ENCODE measurements at places on chromosomes 3 and 15. TPM values are rescaled to one million over a fixed set of nuclear protein-coding genes. Genes with fewer than 3 reads are reported as not detected.

GRCh38 chr3:44284949-44285348 lies 43.3 kb downstream of the TOPAZ1 start:
- H3K27me3 ChIP-seq = no peaks in the 10 kb centered on the region
- DNase-seq = no peak
- no peak overlapping the region for H3K27ac ChIP-seq
- no peaks in the 10 kb centered on the region for H3K4me1 ChIP-seq
- H3K4me3 ChIP-seq = no peak overlapping the region

DNA sequence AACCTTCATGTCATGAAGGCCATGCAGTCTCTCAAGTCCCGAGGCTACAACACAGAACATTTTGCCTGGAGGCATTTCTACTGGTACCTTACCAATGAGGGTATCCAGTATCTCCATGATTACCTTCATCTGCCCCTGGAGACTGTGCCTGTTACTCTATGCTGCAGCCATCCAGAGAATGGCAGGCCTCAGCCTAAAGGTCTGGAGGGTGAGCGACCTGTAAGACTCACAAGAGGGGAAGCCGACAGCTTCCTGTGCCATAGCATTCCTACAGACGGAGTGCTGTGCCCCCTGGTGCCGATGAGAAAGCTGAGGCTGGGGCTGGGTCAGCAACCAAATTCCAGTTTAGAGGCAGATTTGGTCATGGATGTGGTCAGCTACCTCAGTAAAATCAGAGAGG lies 51.3 kb upstream of the CADPS start:
- no peaks in the 10 kb centered on the region for H3K4me1 ChIP-seq
- H3K4me3 ChIP-seq = no peak overlapping the region
- H3K27me3 ChIP-seq = no peaks in the 10 kb centered on the region
- H3K27ac ChIP-seq = no peak overlapping the region

Gene GOLGA8M
- total RNA-seq = 0.75 TPM

Gene RPS27L
- 41.1 TPM for total RNA-seq

Gene TGM4
- not detected for total RNA-seq

GRCh38 chr15:27731776-27732175 lies 367.3 kb downstream of the OCA2 start:
- H3K4me3 ChIP-seq = no peak overlapping the region
- H3K27me3 ChIP-seq = no peaks in the 10 kb centered on the region
- no peak for DNase-seq
- no peaks in the 10 kb centered on the region for H3K4me1 ChIP-seq
- no peaks in the 10 kb centered on the region for H3K36me3 ChIP-seq

DNA sequence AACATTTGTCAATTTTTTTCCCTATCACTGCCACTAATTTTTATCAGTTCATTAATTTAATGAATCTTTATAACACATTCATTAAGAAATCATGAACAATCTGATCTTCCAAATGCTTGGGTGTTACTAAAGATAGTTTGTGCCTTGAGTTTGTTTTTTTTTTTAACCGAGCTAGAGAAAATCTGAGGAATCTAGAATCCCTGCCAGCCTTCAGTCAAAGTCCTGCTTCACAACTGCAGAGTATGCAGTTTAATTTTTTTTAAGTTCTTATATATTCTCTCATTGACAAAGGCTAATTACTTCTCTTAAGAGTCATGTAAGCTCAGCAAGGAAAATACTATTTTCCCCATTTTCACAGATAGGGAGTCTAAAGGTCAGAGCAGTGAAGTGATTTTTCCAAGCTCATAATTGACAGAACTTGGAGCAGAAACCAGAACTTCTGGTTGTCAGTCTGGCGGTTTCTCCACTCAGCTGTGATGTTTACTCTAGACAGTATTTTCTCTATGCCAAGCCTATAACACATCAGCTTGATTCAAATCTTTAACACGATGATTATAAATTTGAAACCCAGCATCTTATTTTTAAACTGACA lies 55.7 kb downstream of the TNIK start:
- H3K27ac ChIP-seq = no peak overlapping the region
- H3K36me3 ChIP-seq = no peaks in the 10 kb centered on the region
- DNase-seq = no peak
- no peak overlapping the region for H3K4me3 ChIP-seq
- H3K4me1 ChIP-seq = no peaks in the 10 kb centered on the region
- no peaks in the 10 kb centered on the region for H3K27me3 ChIP-seq

Gene THPO
- total RNA-seq = 3.9 TPM

DNA sequence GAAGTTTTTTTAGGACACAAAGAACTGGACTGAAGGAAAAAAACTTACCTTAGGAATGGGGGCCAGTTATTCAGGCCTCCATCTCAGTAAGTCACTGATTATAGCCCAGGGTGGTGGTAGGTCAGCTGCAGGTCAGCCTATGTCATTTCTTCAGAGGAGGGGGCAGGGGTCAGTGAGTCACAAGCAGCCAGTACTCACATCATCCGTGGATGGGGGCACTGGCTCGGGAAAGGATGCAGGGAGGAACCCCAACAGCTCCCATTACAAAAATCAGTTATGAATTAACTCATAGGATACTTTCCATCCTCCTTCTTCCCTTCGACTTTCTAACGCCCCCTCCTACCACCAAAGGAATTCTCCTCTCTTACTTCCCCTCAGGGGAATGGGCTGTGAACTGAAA lies 578.3 kb downstream of the PDCD6IP start:
- no peak overlapping the region for H3K4me3 ChIP-seq
- H3K36me3 ChIP-seq = no peaks in the 10 kb centered on the region
- no peak overlapping the region for H3K27ac ChIP-seq
- no peaks in the 10 kb centered on the region for H3K4me1 ChIP-seq

DNA sequence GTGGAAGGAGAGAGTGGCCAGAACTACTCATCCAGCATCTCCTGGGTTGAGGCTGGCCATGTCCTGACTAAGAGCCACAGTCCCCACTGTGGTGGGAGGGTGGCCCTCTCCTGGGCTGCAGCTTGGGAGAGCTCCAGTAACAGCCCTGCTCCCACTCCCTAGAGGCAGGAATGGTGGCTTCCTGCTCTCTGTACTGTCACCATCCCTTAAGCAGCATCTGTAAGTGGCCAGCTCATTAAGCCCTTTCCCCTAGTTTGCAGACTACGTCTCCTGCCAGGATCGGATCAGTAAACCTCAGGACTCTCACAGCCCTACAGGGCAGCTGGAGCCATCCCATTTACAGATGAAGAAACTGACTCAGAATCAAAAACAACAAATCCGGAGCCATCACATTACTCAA lies 30.5 kb downstream of the DNAJB8 start:
- no peak overlapping the region for H3K27ac ChIP-seq
- no peak for DNase-seq
- no peaks in the 10 kb centered on the region for H3K27me3 ChIP-seq
- no peak overlapping the region for H3K4me3 ChIP-seq
- H3K36me3 ChIP-seq = no peaks in the 10 kb centered on the region

DNA sequence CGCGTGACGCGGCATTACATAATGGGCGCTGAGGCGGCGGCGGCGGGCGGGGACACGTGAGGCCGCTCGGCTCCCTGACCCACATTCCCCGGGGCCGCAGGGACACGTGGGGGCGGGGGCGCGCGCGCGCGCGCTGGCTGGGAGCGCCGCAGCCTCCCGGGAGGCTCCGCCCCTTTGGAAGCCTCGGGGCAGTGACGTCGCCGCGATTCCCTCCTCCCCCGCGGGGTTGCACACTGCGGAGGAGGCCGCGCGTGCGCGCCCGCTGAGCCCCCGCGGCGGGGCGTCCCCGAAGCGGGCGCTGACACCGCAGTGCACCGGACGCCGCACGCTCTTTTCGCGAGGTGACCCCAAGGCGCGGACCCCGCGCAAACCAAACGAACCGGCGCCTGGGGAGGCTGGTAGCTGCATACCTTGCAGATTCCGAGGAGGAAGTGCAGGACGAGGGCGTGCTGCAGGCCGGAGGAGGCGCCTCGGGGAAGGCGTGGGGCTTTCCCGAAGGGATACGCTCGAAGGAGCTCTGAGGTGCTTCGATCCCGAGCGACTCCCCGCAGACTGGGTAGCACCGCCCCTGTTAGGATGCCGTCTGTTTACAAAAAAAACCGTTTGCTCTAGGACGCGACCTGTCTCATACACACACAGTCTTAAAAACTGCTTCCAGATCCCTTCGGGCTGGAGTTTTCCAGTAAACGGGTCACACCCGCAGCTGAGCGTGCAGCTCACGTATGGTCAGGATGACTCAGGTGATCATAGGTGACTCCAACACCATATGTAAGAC lies 1.0 kb downstream of the NR1D2 start:
- H3K4me1 ChIP-seq = peaks cover 9% of the 10 kb centered on the region
- peak overlapping the region; percentile 92 for H3K27ac ChIP-seq
- no peaks in the 10 kb centered on the region for H3K27me3 ChIP-seq
- H3K36me3 ChIP-seq = no peaks in the 10 kb centered on the region

Gene SERPINI1
- total RNA-seq = 1.3 TPM

DNA sequence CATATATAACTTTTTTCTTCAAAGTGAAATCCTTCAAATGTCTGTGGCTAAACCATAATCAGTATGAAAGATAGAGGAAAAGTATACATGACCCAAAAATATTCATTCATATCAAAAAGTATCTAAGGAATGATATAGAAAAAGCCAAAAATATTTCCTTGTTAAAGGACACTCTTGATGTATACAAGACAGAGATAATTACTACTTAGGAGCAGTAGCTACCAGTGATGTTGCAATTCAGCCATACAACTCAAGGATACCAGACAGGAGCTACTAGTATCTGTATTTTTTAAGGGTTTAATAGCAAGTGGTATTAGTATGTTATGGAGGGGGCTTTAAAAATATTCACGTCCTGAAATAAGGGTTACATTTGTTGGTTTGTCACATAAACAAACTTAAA lies 37.0 kb downstream of the FBXL22 start:
- no peak for DNase-seq
- no peak overlapping the region for H3K27ac ChIP-seq
- H3K4me3 ChIP-seq = no peak overlapping the region
- no peaks in the 10 kb centered on the region for H3K4me1 ChIP-seq
- H3K36me3 ChIP-seq = peaks cover 76% of the 10 kb centered on the region

DNA sequence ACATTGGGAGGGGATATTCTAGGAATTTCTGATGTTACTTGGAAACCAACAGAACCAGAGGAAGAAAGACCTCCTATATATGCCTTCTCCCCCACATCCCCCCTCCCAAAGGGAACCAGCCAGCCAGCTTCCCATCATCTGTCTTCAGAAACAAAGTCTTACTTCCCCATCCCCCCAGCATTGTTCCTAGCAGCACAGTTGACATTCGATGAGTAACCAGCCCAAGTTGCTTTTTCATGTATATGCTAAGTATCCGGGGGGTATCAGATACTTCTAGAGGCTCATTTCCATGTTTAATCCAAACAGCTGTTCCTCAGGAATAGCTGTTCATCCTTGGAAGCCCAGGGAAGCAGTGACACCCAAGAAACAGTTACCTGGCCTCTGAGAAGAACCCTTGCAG lies 16.0 kb downstream of the RMDN3 start:
- H3K27me3 ChIP-seq = no peaks in the 10 kb centered on the region
- no peak overlapping the region for H3K27ac ChIP-seq
- H3K36me3 ChIP-seq = peaks cover 5% of the 10 kb centered on the region
- DNase-seq = no peak

GRCh38 chr15:35753486-35753885 lies 207.5 kb upstream of the DPH6 start:
- H3K27me3 ChIP-seq = no peaks in the 10 kb centered on the region
- no peak for DNase-seq
- peaks cover 44% of the 10 kb centered on the region for H3K4me1 ChIP-seq
- H3K4me3 ChIP-seq = no peak overlapping the region
- H3K36me3 ChIP-seq = no peaks in the 10 kb centered on the region
- H3K27ac ChIP-seq = no peak overlapping the region

- H3K4me1 ChIP-seq = no peaks in the 10 kb centered on the region
- H3K36me3 ChIP-seq = no peaks in the 10 kb centered on the region
- no peaks in the 10 kb centered on the region for H3K27me3 ChIP-seq
- H3K27ac ChIP-seq = no peak overlapping the region
- H3K4me3 ChIP-seq = no peak overlapping the region
Measured at GRCh38 chr3:54046641-54047214, 75.6 kb upstream of the CACNA2D3 start.

GRCh38 chr3:45690336-45691035 lies 1.3 kb downstream of the SACM1L start:
- no peaks in the 10 kb centered on the region for H3K27me3 ChIP-seq
- peaks cover 47% of the 10 kb centered on the region for H3K4me1 ChIP-seq
- peak overlapping the region; percentile 85 for H3K4me3 ChIP-seq
- H3K36me3 ChIP-seq = no peaks in the 10 kb centered on the region
- DNase-seq = no peak

- H3K36me3 ChIP-seq = no peaks in the 10 kb centered on the region
- H3K4me3 ChIP-seq = no peak overlapping the region
- H3K27me3 ChIP-seq = no peaks in the 10 kb centered on the region
- DNase-seq = no peak
- H3K27ac ChIP-seq = no peak overlapping the region
Measured at GRCh38 chr3:60989626-60990441, 261.4 kb downstream of the FHIT start.

- H3K36me3 ChIP-seq = no peaks in the 10 kb centered on the region
- DNase-seq = no peak
- H3K4me3 ChIP-seq = no peak overlapping the region
- H3K27me3 ChIP-seq = no peaks in the 10 kb centered on the region
- H3K27ac ChIP-seq = no peak overlapping the region
Measured at GRCh38 chr15:70753101-70753829, 10.1 kb downstream of the UACA start.

- no peak for DNase-seq
- H3K4me3 ChIP-seq = no peak overlapping the region
- no peak overlapping the region for H3K27ac ChIP-seq
- H3K27me3 ChIP-seq = no peaks in the 10 kb centered on the region
- no peaks in the 10 kb centered on the region for H3K36me3 ChIP-seq
- peaks cover 11% of the 10 kb centered on the region for H3K4me1 ChIP-seq
Measured at GRCh38 chr3:71156062-71156665, 427.4 kb downstream of the FOXP1 start.

Gene GPR149
- total RNA-seq = not detected

DNA sequence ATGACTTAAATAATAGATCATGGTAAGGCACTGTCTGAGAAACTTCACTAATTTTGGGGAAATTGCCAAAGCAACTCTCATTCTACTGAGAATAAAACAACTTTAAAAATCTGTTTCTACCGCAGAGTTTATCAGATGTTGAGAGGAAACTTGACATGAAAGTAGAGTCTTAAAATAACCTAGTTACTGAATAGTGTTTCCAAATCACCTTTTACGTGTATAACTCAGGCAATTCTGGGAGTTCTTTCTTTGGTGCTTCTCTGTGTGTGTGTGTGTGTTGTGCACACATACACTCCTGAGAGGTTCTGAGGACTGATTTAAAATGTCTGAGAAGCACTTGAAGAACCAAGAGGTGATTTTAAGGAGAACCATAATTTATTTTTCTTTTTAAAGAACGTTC lies 236.6 kb downstream of the SV2B start:
- no peak overlapping the region for H3K4me3 ChIP-seq
- H3K36me3 ChIP-seq = no peaks in the 10 kb centered on the region
- no peak for DNase-seq
- H3K4me1 ChIP-seq = no peaks in the 10 kb centered on the region

- H3K4me1 ChIP-seq = peaks cover 30% of the 10 kb centered on the region
- no peak overlapping the region for H3K4me3 ChIP-seq
- H3K27ac ChIP-seq = no peak overlapping the region
- no peaks in the 10 kb centered on the region for H3K27me3 ChIP-seq
- DNase-seq = no peak
Measured at GRCh38 chr3:71371282-71371681, 212.2 kb downstream of the FOXP1 start.

Gene ADAMTS7
- total RNA-seq = 2.4 TPM

All from liver (tissue), 10 donors.